ENCODE measurements at places on chromosomes 7 and 10.

DNA sequence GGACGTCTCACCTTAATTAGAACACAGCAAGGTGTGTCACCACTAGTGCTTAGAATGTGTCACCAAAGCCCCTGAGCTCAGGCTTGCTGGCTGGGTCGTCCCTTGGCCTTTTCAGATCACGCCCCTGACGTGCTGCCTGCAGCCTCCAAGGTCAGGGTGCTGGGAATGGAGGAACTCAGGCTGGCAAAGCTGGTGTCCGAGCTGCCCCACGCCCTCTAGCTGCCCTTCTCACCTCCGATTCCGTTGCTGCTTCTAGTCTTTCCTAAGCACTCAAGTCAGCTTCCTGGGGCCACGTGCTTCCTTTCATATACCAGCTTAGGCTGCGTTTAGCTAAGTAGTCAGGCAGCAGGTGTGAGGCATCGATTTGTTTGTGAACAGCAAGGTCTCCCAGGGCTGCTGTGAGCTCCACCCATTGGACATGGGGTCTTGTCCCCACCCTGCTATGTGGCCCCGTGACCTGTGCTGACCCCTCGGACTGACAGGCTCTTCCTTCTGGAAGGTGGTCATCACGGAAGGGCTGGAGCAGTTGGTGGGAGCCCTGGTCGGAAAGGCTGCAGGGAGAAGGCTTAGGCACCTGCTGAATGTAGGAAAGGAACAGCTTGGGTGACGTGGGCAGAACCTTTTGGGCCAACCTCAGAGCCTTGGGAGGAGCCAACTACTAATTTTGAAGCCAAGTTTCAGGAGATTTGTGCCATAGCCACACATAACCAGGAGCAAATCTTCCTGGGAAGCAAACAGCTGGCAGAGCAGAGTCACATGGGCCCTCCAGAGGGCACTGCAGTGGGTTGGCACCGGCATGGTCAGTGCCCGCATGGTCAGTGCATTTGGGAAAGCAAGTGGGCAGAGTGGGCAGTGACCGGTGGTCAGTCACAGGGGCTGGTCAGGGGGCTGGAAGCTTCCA lies 28.8 kb downstream of the VIPR2 start:
- peak; percentile 27 for DNase-seq

GRCh38 chr7:113176836-113177235 lies 58.5 kb upstream of the SMIM30 start:
- no peak for DNase-seq

DNA sequence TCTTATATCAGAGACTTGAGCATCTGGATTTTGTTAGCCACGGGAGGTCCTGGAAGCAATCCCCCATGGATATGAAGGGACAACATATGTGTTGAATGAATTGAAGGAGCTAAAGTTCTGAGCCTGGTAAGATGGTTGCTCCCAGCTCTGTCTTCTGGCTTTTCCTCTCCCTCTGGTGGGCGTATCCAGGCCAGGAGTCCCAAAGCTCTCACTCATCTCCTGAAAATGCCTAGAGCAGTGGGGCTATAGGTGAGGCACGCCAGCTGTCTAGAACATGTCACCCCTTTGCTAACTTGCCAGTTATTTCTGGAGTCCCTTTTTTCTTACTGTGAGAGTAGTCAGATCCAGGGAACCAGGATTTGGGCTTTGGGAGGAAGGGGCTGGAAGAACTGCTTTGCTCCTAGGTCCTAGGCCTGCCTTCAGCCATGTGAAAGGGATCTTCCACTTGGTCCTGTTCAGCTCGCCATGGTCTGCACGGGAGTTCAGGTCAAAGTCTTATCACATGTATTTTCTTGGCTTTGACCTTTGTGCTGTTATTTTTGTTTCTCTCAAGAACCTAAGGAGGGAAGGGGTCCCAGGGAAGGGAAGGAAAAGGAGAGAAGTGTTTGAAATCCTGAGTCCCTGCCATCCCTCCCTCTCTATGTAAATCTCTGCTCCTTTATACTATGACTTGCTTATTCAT lies 73.6 kb downstream of the MINPP1 start:
- DNase-seq = no peak

- no peak for DNase-seq
These were observed 11.4 kb downstream of the FAM241B start for GRCh38 chr10:69641261-69641980.

GRCh38 chr7:151919595-151919994 lies 36.7 kb upstream of the GALNTL5 start:
- no peak for DNase-seq

DNA sequence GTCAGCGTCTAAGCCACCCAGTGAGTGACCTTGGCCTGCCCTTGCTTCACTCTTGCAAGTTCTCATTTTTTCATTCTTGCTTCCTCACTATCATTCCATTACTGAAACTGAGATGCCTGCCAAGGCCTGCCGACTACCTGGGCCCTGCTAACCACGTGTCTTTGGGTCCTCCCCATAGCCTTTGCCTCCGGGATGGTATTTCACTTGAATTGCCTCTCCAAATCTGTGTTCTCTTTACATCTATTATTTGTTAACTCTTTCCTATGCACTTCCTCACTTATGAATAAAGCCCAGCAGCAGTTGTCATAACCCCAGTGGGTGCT lies 234.6 kb downstream of the SNX10 start:
- DNase-seq = no peak
